Right ventricle myocardium inferior (tissue), 1 donor: ENCODE measurements at places on chromosomes 3 and 15.

- DNase-seq = no peak
Measured at GRCh38 chr3:65714134-65714533, 324.6 kb downstream of the MAGI1 start.

GRCh38 chr3:20608054-20608738, 422.2 kb upstream of the SGO1 start:
- DNase-seq = no peak

DNA sequence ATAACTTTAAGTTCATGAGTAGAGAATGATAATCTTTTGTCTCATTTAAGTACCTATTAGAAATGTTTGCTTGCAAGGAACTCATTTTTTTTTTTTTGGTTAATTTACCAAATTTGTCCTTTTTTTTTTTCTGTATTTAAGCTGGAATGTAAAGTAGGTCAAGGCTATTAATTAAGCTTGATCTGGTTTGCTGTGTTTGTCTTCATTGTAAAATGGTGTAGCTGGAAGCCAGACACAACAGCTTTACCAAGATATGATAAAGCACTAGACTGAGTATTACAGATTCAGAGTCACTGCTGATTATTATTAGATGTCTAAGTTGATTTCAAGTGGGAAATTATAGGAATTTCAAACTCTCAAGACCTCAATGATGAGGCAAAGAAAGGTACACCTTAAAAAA, 15.0 kb upstream of the ZPLD1 start:
- DNase-seq = no peak

- DNase-seq = no peak
Measured at GRCh38 chr15:39783244-39783820, 691 bp upstream of the FSIP1 start.

GRCh38 chr3:13954741-13955483, 75.0 kb upstream of the WNT7A start:
- no peak for DNase-seq

DNA sequence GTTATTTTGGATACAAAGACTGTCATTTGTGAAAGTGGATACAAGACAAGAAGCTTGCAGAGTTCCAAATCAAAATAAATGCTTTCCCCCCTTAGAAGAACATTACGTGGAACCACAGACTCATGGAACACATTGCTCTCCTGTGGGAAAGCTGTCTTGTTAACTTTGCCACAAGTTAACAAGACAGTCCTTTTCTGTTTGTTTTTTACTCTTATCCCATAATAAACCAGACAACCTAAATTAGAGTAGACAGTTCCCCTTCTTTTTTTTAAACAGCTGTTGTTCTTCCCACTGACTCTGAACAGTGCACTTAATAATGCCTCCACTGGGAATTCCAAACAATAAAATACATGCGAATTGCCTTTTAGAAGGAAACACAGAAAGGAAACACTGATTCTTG, 255.3 kb upstream of the UBE2E2 start:
- DNase-seq = no peak

GRCh38 chr3:37198996-37199395, 24.6 kb upstream of the LRRFIP2 start:
- DNase-seq = no peak

DNA sequence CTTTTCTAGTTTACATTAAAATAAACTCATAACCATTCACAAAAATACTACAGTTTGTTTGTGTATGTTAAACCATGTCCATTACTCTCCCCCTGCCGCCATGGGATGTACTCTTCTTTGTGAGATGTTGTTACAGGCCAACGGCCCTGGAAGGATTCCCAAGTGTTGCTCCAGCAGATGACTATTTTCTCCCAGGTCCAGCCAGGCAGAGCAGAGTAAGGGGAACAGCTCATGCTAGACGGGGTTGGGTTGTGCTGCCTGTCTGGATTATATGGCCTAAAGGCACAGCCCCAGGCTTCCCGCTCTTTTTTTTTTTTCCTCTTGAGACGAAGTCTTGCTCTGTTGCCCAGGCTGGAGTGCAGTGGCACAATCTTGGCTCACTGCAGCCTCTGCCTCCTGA, 24.5 kb upstream of the SLCO2A1 start:
- no peak for DNase-seq

- DNase-seq = peak; percentile 59
Measured at GRCh38 chr3:168096210-168096652, 507 bp upstream of the GOLIM4 start.

- DNase-seq = no peak
Measured at GRCh38 chr3:177527182-177527581, 329.9 kb upstream of the TBL1XR1 start.

DNA sequence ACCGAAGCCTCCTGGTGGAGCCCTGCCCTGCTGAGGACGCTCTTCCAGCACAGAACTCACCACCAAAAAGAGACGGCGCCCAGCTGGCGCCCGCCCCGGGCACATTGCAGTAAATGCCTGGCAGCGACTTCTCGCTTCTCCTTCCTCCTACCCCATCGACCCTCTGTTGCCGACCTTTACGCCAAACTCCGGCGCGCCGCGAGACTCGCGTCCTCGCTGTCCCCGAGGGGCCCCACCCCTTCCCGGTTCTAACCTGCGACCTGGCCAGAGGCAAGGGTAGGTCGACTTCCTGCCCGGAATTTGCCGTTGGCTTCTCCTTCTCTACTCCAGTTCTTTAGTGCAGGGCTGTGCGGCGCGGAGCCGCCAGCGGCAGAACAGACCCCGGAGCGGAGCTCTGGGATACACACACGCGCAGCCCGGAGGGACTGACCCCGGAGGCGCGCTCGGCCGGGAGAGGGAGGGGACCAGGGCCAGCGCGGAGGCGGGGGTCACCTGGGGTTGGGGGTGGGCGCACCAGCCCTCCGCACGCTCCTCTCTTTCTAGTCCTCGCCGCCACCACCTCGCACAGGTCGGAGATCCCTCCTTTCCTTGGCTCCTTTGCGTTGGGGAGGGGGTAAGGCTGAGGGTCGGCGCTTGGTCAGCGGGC, 226.6 kb upstream of the AZI2 start:
- peak; percentile 59 for DNase-seq

- no peak for DNase-seq
Measured at GRCh38 chr3:189771842-189772450, 140.8 kb downstream of the TP63 start.

- no peak for DNase-seq
Measured at GRCh38 chr3:187336322-187336721, 31.9 kb upstream of the RTP4 start.

GRCh38 chr3:107413264-107413663, 36.0 kb downstream of the CCDC54 start:
- no peak for DNase-seq

- DNase-seq = no peak
Measured at GRCh38 chr3:62374341-62375218, 1.2 kb upstream of the FEZF2 start.

DNA sequence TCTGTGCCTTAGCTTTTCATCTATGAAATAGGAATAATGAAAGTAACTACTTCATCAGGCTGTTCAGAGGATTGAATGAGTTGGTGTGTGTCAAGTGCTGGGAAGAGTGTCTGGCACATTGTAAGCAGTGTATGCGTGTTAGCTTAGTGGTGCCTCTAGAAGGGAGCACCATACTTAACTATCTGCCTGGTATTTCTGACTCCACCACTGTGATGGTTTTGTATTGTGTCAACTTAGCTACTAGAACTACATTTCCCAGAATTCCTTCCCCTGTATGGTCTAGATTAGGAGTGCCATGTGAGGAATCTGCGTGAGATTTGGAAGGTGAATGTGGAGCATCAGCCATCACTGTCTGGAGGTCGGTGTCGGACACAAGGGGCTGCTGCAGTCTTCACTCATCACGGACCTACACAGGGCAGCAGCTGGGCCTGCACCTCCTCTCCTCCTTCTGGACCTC, 115.4 kb upstream of the GALNT15 start:
- DNase-seq = no peak

DNA sequence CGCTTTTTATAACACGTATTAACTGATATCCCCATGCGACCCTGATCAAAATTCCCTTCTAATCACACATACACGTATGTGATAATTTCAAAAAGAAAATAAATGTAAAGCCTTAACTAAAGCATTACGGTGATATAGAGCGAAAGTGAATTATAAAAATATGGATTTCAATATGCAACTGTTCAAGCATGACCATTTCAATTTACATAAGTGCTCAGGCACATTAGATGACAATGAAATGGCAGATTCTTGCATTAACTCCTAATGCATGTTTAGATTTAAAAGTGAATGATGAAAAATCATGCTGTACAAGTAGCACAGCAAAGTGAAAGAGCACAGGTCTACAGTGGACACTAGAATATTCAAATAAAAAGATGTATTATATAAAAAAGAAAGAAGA, 140.1 kb downstream of the MYLK start:
- no peak for DNase-seq

DNA sequence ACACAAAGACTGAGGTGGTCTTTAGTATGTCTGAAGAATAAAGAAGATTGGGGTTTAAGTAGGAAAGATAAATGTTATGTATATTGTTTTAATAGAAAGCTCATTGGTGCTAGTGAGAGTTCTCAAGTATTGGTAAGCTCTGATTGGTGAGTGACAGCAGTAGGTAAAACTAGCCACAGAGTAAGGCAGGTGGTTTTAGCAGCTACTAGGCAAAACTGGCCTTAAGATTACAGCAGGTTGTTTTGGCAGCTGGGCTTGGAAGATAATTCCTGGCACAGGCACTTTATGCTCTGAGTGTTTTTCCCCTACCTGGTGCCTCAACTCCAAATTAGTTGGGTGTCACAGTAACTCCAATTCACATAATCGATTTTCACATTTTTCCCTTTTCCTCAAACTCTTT, 66.3 kb downstream of the STAG1 start:
- DNase-seq = no peak

DNA sequence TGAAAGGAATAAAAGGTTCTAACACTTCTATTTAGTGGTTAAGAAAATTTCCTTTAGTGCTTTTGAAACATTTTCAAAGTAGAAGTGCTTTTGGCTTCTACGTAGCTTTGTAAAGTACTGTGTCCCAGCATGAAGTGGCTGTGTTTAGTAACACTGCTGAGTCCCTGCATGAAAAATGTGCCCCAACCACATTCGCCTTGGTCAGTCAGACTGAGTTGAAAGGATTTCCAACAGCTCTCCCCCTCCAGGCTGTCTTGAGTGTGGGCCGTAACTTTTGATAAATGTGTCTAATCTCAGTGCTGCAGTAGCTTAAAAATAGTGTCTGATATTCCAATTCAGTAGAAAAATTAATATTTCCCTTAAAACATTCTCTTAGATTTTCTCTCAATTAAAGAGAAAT, 115.0 kb downstream of the NR1D2 start:
- DNase-seq = no peak

DNA sequence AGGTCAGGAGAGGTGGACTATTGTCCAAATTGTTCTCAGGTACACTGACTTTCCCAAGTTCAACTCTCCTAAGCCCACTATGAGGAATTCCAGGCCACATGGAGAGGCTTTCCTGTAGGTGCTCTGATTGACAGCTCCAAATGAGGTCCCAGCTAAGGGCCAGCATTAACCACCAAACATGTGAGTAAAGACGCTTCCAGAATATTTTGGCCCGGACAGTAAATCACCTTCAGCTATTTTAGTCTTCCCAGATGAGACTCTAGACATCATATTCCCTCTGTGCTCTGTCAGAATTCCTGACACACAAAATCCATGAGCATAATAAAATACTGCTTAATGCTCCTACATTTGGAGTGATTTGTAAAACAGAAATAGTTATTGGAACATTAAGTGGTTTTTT, 135.5 kb downstream of the TGFBR2 start:
- no peak for DNase-seq

DNA sequence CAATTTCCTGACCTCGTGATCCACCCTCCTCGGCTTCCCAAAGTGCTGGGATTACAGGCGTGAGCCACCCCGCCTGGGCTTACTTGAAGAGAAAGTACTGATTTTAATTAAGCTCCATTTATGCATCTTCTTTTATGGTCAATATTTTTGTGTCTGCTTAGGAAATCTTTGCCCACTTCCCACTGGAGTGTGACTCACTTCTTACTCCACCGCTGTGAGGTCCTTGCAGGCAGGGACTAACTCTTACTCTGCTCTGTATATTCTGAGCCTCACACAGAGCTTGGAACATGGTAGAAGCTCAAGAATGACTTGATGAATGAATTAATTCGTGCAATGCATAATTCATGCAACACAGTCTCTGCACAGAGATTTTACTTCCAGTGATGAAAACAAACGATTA, 2.9 kb upstream of the TM4SF19 start:
- DNase-seq = no peak

DNA sequence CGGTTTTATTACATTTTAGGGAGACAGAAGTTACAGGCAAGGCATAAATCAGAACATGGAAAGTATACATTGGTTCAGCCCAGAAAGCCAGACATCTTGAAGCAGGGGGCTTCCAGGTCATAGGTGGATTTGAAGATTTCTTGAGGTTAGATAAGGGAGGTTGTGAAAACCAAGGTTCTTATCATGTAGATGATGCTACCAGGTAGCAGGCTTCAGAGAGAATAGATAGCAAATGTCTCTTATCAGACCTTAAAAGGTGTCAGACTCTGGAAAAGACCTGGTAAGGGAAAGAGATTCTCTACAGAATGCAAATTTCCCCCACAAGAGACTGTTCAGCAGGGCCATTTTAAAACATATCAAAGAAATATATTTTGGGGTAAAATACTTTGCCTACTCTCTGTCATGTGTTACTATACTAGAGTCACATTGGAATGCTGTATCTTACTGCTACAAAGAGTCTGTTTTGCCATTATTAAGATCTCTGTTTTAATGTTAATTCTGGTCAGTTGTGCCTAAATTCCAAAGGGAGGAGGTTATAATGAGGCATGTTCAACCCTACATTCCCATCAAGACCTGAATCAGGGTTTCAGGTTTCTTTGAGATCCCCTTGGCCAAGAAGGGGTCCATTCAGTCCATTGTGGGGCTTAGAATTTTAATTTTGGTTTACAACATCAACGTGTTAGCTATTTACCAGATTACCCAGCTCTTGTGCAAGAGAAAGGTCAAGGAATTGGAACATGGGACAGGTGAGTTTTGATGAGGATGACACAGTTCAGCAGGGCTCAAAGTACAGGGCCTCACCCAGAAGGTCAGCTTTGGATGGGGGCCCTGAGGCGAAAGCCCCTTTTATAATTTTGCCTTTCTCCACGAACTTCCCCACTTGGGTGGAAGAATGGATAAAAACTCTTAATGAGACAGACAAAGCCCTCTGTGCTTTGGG, 36.0 kb upstream of the LYZL4 start:
- DNase-seq = no peak

- DNase-seq = no peak
Measured at GRCh38 chr3:149010504-149010951, 19.2 kb downstream of the GYG1 start.

DNA sequence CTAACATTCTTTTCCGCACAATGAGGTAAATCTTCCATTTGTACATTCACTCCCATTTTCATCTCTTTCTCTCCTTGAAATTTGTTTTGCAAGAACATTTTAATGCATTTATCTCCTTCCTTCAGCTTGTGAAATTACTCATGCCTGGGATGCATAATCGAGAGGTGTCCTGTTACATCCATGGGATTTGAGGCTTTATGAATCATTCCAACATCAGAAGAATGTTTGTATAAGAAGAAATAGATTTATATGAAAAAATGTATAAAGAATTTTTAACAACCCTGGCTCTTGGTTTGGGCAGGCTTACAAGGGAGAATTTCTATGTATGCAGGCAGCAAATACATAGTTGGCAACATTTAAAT, 93.2 kb upstream of the MBNL1 start:
- DNase-seq = no peak
